Right kidney (tissue), 9 donors: ENCODE measurements at places on chromosomes 11 and 22.

DNA sequence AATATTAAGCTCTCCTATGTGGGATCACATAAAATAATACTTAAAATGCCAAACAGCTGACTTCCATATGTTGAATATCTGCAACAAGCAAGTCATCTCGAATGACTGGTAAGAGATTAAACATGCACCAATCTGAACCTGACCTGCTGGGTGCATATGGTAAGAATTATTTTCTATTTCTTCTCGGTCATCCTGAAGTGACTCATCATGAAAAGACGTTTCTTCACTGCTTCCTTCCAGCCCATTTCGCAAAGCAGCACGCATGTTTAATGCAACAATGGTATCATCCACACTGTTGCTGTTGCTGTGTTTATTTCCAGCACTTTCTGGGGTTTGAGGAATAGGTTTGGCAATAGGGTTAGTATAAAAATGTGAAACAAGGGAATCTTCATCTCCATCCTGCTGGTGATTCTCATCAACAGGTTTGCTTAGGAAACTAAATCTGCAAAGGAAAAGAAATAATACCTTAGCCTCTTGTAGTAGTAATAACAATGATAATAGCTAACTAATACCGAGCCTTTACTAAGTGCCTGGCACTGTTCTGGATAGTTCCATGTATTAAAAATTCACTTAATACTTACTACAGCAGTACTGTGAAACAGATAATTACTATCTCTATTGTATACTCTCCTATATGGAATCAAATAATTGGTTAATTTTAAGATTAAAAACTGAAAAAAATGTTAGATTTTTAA lies 52.0 kb upstream of the CHRNA10 start:
- DNase-seq: no peak

DNA sequence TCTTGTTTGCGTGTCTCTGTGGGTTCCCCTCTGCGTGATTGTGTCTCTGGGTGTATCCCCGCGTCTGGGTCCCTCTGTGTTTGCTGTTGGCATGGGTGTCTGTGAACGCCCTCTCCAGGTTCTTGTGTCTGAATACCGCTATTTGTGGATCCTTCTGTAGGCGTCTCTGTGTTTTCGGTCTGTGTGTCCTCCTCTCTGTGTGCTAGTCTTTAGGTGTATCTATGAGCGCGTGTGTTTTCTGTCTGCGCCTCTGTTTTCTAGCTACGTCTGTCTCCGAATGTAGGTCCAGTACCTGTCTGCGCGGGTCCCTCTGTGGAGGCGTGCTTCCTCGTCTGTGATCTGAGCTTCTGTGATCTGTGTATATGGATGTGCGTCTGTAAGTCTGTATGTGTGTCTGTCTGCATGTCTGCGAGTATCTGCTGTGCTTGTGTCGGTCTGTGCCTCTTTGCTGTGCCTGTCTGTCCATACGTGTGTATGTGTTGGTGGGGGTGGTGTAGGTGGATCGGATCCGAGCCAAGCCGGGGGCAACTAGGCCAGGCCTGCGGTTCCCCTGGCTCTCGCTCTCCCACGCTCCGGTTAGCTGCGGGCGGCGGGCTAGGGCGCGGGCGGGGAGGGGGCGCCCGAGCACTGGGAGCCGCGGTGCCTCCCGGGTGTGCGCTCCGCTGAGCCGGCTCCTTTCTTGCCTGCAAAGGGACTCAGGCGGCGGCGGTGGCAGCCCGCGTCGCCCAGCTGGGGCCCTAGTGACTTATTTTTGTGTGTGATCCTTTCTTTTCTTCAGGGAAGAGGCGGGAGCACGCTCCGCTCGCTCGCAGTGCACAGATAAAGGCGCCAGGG lies 105.3 kb upstream of the E2F8 start:
- peak; percentile 67 for DNase-seq

DNA sequence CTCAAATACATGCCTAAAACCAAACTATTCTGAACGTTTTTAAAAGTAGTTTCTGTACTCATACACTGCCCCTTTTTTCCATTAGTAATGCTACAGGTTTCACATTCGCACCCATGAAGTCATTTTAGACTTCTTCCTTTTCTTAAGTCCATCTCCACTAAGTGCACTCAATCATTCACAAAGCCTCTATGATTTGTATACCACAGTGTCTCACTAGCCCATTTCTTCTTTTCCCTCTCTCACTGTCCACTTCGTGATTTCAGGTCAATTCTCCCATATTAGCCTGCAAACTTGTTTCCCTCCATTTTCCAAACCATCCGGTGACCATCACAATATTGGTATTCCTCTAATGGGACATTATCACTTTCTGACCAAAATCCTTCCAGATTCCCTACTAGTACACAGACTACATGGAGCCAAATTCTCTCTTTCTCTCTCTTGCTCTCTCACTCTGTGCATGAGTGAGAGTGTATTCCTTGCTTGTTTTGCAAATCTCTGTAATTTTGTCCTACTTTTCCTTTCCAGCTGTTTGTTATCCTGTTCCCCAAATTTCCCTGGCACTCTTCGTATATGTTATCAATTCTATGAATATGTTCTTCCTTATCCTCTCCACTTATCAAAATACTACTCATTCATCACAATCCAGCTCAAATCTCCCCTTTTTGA lies 3.4 kb upstream of the ZC3H12C start:
- DNase-seq: no peak

- DNase-seq: no peak
Observed at GRCh38 chr11:93743291-93743690, 1.8 kb downstream of the C11orf54 start.

DNA sequence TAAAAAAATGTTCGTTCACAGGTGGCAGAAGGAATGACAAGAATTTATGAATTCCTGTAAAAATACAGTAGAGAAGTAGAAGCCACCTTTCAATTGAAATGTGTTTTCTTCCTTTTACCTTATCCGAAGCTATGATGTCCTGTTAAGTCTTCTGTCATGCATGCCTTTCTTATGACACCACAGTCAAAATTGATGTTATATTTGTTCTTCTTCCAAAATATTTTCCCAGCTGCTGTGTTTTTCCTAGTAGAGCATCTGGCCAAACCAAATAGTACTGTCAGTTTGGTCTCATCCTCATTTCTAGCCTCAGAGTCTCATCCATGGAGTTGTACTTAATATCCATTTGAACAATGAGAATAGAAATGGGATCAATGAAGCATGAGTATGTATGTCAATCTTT lies 206.1 kb downstream of the PGR start:
- DNase-seq: no peak

- no peak for DNase-seq
Observed at GRCh38 chr22:32950366-32950765, 107.8 kb downstream of the SYN3 start.

DNA sequence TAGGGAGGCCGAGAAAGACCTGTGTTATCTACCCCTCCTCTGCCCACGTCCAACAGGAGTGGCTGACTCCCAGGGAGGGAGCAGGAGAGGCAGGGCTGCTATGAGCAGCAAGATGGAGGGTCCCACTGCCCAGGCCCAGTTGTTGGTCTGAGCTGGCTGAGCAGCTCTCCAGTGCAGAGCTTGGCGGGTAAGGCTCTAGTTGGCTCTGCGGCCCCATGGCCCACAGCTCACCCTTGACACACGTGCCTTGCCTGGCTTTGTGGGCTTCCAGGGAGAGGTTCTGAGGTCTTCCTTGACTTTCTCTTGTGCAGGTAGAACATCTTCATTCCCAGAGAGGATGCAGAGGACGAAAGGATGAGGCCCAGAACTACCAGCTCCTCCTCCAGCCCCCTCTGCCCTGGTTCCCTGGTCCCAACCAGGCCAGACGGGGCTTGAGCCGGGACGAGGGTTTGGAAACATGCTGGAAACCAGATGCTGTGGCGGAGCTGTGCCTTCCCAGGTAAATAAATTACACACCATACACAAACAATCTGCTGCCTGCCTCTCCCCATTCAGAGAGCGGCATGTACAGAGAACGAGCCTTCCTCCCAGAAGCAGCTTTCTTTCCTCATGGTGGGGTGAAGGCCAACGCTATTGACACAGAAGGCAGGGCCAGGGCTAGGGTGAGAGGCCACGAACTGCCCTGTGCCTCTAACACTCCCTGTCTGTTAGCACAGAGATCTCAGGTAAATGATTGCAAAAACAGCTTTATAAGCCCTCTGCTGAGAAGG lies 48.1 kb downstream of the DSCAML1 start:
- DNase-seq: no peak
